ENCODE measurements at places on chromosomes 13 and 19.

DNA sequence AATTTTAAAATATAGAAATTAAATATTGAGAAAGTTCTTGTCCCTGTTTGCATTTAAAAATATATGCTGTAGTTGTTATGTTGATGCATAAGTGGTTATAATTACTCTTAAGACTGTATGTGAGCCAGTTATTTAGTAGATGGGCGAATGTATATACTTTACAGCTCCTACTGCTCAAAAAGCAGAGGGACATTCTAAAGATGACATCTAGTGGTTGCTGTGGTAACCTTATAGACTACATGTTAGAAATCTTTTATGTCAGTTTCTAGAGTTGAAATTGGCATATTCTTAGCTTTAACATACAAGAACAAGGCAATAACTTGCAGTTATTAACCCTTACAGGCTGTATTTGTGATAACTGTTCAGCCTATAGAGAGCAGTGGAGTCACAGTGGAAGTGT is 160.5 kb downstream of the OLFM4 start:
- DNase-seq: no peak

GRCh38 chr13:113351514-113352026 is 12.4 kb downstream of the GRTP1 start:
- DNase-seq: no peak

GRCh38 chr19:16778796-16779411 is 50.3 kb upstream of the SIN3B start:
- DNase-seq: peak; percentile 51

DNA sequence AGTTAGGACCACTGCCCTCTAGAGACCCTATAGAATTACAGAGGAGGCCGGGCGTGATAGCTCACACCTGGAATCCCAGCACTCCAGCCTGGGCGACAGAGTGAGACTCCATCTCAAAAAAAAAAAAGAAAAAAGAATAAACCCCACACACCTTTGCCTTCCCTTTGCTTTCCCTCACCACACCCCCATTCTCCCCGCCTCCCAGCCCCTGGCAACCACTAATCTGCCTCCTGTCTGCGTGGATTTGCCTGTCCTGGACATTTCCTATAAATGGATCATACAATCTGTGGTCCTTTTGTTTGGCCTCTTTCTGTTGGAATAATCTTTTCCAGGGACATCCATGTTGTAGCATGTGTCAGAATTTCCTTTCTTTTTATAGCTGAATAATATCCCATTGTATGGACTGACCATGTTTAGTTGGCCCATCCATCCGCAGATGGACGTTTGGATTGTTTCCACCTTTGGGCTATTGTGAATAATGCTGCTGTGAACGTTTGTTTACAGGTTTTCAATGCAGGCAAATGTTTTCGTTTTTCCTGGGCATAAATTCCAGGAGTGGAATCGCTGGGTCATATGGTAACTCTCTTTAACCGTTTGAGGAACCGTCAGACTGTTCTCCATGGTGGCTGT is 15.3 kb downstream of the NACC1 start:
- no peak for DNase-seq

GRCh38 chr13:110471833-110472162 is 89.7 kb downstream of the RAB20 start:
- DNase-seq: peak; percentile 10

- DNase-seq: peak; percentile 9
Measured at GRCh38 chr19:10001899-10002298, 8.4 kb downstream of the COL5A3 start.

- no peak for DNase-seq
Measured at GRCh38 chr19:56294549-56294948, 20.1 kb downstream of the ZSCAN5A start.
